ENCODE measurements at places on chromosomes 11 and 22. TPM values are rescaled to one million over a fixed set of nuclear protein-coding genes. Genes with fewer than 3 reads are reported as not detected.

TESMIN gene
- polyA plus RNA-seq = 1.1 TPM

C1QTNF5 gene
- polyA plus RNA-seq = 22.5 TPM

PAMR1 gene
- 4.9 TPM for polyA plus RNA-seq

RIMBP3B gene
- polyA plus RNA-seq = not detected

HEPN1 gene
- not detected for polyA plus RNA-seq

SLC22A9 gene
- not detected for polyA plus RNA-seq

VSIG2 gene
- polyA plus RNA-seq = 0.91 TPM

TMPRSS4 gene
- 29.3 TPM for polyA plus RNA-seq

LRRC56 gene
- polyA plus RNA-seq = 2.7 TPM

RIMBP3C gene
- 0.06 TPM for polyA plus RNA-seq

MRGPRE gene
- 0.22 TPM for polyA plus RNA-seq

GPHA2 gene
- 0.13 TPM for polyA plus RNA-seq

APOL5 gene
- not detected for polyA plus RNA-seq

MMP7 gene
- not detected for polyA plus RNA-seq

KBTBD3 gene
- polyA plus RNA-seq = 7.4 TPM
